ENCODE measurements at places on chromosomes 7 and 10.

GRCh38 chr7:115208710-115209560 lies 287.0 kb downstream of the MDFIC start:
- no peaks in the 10 kb centered on the region for H3K27me3 ChIP-seq
- no peaks in the 10 kb centered on the region for H3K36me3 ChIP-seq
- no peak for DNase-seq
- H3K4me3 ChIP-seq, result no peak overlapping the region
- no peak overlapping the region for H3K27ac ChIP-seq

- H3K27me3 ChIP-seq, result peaks cover 7% of the 10 kb centered on the region
- H3K4me1 ChIP-seq, result peaks cover 4% of the 10 kb centered on the region
- H3K36me3 ChIP-seq, result no peaks in the 10 kb centered on the region
Measured at GRCh38 chr10:110756876-110757275, 112.7 kb downstream of the RBM20 start.

DNA sequence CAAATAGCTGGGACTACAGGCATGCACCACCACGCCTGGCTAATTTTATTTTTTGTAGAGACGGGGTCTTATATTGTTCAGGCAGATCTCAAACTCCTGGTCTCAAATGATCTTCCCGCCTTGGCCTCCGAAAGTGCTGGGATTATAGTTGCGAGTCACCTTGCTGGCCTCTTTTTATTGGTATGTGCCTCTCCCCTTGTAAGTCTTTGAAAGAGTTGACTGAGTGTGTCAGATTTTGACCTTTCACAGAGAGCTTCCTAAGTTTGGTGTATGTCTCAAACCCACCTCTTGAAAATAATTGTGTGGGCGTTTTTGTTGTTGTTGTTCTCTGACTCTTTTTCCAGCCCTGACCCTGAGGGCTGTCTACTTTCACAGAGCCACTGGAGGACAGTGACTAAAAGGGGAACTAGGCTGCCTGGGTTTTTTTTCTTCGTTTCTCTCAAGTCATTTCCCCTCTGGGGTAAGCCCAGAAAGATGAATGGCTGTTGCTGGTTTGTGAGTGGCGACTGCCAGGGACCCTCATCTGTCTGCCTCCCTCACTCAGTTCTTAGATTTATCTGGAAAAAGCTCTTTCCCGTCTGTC lies 262.8 kb downstream of the ZEB1 start:
- no peaks in the 10 kb centered on the region for H3K27me3 ChIP-seq
- H3K4me3 ChIP-seq, result no peak overlapping the region
- no peak overlapping the region for H3K27ac ChIP-seq
- H3K4me1 ChIP-seq, result peaks cover 5% of the 10 kb centered on the region
- peak; percentile 27 for DNase-seq

DNA sequence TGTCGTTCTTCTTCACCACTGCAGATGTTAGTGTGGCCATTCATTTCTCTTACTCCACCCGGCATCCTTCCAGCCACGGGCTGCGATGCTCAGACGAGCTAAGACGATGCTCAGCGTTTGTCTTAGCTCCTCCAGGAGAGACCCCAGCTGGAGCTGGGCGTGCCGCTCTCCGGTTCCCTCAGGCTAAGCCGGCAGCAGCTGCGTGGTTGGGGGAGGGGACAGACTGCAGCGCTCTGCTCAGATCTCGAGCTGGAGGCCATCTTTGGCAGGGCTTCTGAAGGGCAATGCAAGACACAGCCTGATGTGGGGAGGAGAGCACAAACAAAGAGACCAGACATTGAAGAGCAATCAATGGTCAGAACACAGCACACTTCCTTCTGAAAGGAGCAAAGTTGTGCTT lies 4.8 kb downstream of the INA start:
- no peak for DNase-seq
- H3K27ac ChIP-seq, result no peak overlapping the region
- peak overlapping the region; percentile 52 for H3K4me3 ChIP-seq
- peaks cover 18% of the 10 kb centered on the region for H3K4me1 ChIP-seq

DNA sequence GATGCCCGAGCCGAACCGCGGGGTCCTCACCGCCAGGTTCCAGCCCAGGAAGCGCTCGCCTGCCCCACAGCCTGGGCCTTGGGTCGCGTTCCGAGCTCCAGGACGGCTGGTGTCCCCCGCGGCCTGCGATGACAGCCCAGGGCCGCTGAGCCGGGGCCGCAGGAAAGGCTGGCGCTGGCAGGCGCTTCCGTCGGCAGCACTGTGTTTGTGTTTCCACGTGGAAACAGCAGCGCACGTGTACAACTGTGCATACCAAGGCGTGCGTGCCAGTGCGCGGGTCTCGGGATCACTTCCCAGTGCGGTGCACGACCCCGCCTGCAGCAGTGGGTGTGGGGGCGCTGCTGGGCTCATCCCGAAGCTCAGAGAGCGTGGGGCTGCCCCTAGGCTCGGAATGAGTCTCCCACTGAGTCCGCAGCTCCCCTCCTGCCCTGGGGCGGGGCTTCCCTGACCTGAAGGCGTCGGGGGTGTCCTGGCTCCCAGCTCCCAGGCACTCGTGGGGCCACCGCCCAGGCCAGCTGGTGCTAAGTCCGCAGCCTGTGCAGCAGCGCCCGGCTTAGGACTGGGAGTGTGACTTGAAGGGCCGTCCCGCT lies 17.2 kb downstream of the AP5Z1 start:
- no peak overlapping the region for H3K27ac ChIP-seq
- DNase-seq, result no peak
- peaks cover 4% of the 10 kb centered on the region for H3K4me1 ChIP-seq
- no peaks in the 10 kb centered on the region for H3K27me3 ChIP-seq
- peak overlapping the region; percentile 18 for H3K4me3 ChIP-seq
- H3K36me3 ChIP-seq, result peaks cover 54% of the 10 kb centered on the region

DNA sequence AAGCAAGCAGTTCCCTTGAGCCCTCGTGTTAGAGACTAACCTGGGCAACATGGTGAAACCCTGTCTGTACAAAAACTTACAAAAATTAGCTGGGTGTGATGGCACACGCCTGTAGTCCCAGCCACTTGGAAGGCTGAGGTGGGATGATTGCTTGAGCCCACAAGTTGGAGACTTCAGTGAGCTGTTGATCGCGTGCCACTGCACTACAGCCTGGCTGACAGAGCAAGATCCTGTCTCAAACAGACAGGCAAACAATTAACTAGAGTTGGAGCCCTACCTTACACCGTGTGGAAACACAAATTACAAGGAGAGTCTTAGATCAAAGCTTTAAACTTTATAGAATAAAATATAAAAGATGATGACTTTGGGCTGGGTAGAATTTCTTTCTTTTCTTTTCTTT lies 219.5 kb downstream of the CUX1 start:
- H3K4me3 ChIP-seq, result no peak overlapping the region
- DNase-seq, result no peak
- H3K36me3 ChIP-seq, result no peaks in the 10 kb centered on the region
- no peaks in the 10 kb centered on the region for H3K27me3 ChIP-seq
- no peak overlapping the region for H3K27ac ChIP-seq

DNA sequence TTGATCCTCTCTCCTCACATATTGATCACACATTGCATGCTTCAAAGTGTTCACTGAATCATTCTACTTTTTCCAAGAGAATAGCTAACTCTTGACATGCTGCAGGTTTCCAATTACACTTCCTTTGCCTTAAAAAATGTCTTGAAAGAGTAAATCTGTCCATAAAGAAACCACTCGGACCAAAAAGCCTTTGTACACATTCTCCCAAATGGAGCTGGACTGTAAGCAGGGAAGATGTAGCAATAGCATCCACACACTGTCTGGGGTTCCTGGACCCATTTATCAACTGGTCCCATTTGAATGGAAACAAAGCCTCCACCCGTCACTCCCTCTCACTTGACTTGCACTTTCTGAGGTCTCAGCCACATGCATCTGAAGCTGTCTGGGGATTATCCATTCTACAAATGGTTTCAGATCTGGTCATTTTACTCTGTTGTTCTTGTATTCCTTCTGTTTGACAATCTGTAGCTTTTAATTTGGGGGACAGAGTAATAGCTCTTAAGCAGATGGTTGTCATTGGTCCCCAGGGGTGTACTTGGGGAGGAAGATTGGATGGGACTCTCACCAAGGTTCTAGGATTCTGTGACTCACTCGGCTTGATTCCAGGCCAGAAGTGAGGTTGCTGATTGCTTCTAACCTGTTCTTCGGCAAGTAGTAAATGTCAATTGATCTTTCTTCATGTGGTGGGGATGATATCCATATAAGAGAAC lies 203.5 kb downstream of the HIBADH start:
- peaks cover 21% of the 10 kb centered on the region for H3K27me3 ChIP-seq
- no peak overlapping the region for H3K27ac ChIP-seq
- peak overlapping the region; percentile 9 for H3K4me3 ChIP-seq

DNA sequence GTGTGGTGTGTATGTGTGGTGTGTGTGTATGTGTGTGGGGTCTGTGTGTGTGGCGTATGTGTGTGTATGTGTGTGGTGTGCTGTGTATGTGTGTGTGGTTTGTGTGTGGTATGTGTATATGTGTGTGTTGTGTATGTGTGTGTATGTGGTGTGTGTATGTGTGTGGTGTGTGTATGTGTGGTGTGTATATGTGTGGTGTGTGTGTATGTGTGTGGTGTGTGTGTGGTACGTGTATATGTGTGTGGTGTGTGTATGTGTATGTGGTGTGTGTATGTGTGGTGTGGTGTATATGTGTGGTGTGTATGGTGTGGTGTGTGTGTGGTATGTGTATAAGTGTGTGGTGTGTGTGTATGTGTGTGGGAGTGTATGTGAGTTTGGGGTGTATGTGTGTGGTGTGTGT lies 428.7 kb downstream of the PAXIP1 start:
- H3K36me3 ChIP-seq, result no peaks in the 10 kb centered on the region
- H3K27me3 ChIP-seq, result no peaks in the 10 kb centered on the region
- DNase-seq, result no peak
- no peak overlapping the region for H3K4me3 ChIP-seq

DNA sequence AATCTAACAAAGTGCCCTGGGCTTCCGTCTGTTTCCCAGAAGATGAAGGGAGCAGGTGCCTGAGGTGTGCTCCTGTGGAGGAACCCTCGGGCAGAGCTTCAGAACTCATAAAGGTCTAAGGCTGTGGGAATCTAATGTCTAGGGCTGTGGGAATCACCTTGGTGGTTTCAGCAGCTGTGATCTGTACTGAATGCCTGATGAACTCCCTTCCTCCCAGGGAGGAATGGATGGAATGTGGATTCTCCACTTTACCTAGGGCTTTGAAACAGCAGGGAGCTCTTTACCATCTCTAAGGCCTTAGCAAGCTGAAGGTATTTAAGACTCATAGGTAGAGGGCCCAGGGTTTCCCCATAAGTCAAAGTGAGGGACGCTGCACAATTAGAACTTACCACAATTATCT lies 36.0 kb upstream of the SEMA3E start:
- H3K27ac ChIP-seq, result no peak overlapping the region
- DNase-seq, result no peak
- peaks cover 2% of the 10 kb centered on the region for H3K4me1 ChIP-seq
- no peak overlapping the region for H3K4me3 ChIP-seq

- H3K4me3 ChIP-seq, result no peak overlapping the region
- H3K4me1 ChIP-seq, result peaks cover 5% of the 10 kb centered on the region
- DNase-seq, result no peak
- no peak overlapping the region for H3K27ac ChIP-seq
- H3K36me3 ChIP-seq, result peaks cover 76% of the 10 kb centered on the region
Measured at GRCh38 chr10:11183015-11183414, 165.3 kb downstream of the CELF2 start.

DNA sequence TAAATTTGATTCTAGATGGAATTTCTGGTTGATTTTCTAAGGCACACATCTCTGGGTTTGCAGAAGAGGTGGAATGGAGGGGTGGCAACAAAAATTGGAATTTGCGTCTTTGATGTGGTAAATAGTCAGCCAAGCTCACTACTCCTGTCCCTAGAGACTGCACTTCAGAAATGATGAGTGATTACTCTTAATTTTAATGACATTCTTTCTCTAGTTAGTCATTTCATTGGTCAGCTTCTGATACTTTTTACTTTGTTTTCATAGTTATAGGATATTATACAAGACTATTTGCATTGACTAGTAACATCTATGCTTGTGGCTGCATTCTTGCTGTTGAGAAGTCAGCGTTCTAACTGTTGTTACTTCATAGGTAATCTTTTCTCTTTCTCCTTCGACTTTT lies 658.3 kb downstream of the SUGCT start:
- no peak for DNase-seq
- H3K36me3 ChIP-seq, result no peaks in the 10 kb centered on the region
- H3K27ac ChIP-seq, result no peak overlapping the region

- no peak overlapping the region for H3K4me3 ChIP-seq
- no peaks in the 10 kb centered on the region for H3K4me1 ChIP-seq
- peaks cover 4% of the 10 kb centered on the region for H3K36me3 ChIP-seq
- no peak for DNase-seq
- H3K27me3 ChIP-seq, result no peaks in the 10 kb centered on the region
Measured at GRCh38 chr10:133475425-133475734, 21.6 kb downstream of the SCART1 start.

DNA sequence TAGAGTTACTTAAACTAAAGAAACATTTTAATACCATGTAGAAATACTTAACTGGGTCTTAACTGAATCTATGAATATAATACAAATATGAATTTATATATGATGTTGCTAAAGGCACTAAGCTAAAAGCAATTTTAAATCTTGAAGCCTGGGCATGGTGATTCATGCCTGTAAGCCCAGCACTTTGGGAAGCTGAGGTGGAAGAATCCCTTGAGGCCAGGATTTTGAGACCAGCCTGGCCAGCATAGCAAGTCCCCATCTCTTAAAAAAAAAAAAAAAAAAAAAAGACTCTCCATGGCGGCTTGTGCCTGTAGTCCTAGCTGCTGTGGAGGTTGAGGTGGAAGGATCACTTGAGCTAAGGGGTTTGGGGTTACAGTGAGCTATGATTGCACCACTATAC lies 95.3 kb downstream of the CCSER2 start:
- no peak overlapping the region for H3K4me3 ChIP-seq
- H3K27ac ChIP-seq, result peak overlapping the region; percentile 63
- H3K4me1 ChIP-seq, result peaks cover 5% of the 10 kb centered on the region
- H3K36me3 ChIP-seq, result peaks cover 45% of the 10 kb centered on the region

GRCh38 chr7:135665042-135665441 lies 2.7 kb downstream of the STMP1 start:
- H3K27me3 ChIP-seq, result no peaks in the 10 kb centered on the region
- peaks cover 15% of the 10 kb centered on the region for H3K4me1 ChIP-seq
- H3K4me3 ChIP-seq, result peak overlapping the region; percentile 98
- no peak for DNase-seq
- no peak overlapping the region for H3K27ac ChIP-seq
- peaks cover 7% of the 10 kb centered on the region for H3K36me3 ChIP-seq

DNA sequence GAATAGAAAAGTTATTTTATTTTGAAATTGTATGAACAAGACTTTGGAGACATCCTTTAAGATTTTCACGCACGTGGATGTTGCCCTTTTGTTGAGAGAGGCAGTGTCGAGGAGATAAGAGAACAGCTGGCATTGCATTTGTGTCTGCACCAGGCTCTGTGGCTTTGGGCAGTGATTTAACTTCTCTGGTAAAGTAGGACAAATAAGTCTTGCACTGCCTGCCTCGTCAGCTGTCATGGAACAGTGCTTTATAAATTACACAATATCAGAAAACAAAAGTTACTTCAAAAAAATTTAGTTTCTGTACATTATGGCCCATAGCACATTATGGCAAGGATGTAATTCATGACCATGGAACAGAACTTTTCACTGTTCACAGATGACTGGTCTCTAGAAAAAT lies 20.1 kb downstream of the SNX10 start:
- H3K4me1 ChIP-seq, result no peaks in the 10 kb centered on the region
- no peak for DNase-seq
- H3K27ac ChIP-seq, result no peak overlapping the region
- H3K4me3 ChIP-seq, result no peak overlapping the region
